Transverse colon (tissue), 4 donors: ENCODE measurements at places on chromosomes 1 and 21. TPM values are rescaled to one million over a fixed set of nuclear protein-coding genes. Genes with fewer than 3 reads are reported as not detected.

- DNase-seq, result no peak
Observed at GRCh38 chr1:155247667-155248553, 7.4 kb downstream of the ENTREP3 start.

- no peak for DNase-seq
Observed at GRCh38 chr1:181028196-181028595, 5.5 kb upstream of the STX6 start.

- no peak for DNase-seq
Observed at GRCh38 chr1:212689196-212689725, 10.4 kb downstream of the BATF3 start.

- no peak for DNase-seq
Observed at GRCh38 chr1:201180141-201180540, 10.5 kb upstream of the IGFN1 start.

GRCh38 chr1:92804721-92805201 is 19.9 kb upstream of the EVI5 start:
- DNase-seq, result peak; percentile 79

DNA sequence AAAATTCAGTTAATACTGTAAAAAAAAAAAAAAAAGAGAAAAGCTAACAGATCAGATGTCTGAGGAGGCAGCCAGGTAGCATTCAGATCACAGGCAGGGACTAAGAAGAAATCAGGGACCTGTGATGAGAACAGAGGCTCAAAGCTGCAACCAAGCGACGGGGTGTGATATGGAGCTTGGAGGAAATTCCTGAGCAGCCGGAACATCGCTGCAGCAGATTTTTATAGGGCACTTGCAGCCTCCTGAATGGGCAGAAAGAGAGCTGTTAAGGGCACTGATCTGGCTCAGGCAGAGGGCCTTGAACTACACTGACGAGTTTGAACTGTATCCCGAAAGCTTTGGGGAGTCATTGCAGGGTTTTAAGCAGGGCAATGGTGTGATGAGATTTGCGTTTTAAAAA is 315.4 kb downstream of the ADGRL2 start:
- no peak for DNase-seq

DNA sequence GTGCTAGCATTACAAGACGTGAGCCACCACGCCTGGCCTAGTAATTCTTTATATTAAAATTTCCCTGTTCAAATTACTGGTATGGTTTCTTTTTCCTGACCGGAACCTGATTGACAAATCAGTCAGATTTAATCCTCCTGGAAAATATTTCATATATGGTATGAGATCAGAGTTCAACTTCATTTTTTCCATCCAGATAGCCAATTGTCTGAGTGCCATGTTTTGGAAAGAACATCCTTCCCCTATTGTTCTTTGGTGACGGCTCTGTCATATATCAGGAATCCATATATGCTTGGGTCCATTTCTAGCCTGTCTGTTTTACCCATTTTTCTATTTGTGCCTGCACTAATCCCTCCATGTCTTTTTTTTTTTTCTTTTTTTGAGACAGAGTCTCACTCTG is 39.1 kb upstream of the KLF17 start:
- no peak for DNase-seq

- no peak for DNase-seq
Observed at GRCh38 chr1:220321758-220322157, 49.5 kb upstream of the RAB3GAP2 start.

DNA sequence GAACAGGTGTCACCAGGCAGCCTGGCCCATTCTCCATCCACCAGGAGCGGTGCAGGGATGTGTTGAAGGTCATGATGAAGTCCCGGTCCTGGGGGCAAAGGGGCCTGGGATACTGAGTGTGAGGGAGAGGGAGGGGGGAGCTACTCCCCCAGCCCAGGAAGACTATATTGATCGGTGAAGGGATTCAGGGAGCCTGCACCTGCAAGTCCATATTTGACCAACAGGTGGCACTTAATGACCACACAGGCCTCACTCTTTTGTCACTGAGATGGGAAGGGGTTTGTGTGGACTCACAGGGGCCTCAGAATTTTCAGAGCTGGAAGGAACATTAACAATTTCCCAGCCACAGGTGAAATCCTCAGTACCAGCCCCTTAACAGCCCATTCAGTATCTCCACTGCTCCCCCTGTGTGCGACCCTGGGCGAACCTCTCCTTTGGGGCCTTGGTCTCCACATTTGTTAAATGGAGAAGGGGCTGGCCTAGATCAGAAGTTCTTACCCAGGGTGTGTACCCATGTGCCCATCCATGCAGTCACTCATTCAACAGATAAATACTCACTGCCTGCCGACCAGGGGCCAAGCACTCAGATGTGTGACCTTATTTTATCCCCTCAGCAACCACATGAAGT is 55.6 kb downstream of the NKAIN1 start:
- DNase-seq, result peak; percentile 30

DNA sequence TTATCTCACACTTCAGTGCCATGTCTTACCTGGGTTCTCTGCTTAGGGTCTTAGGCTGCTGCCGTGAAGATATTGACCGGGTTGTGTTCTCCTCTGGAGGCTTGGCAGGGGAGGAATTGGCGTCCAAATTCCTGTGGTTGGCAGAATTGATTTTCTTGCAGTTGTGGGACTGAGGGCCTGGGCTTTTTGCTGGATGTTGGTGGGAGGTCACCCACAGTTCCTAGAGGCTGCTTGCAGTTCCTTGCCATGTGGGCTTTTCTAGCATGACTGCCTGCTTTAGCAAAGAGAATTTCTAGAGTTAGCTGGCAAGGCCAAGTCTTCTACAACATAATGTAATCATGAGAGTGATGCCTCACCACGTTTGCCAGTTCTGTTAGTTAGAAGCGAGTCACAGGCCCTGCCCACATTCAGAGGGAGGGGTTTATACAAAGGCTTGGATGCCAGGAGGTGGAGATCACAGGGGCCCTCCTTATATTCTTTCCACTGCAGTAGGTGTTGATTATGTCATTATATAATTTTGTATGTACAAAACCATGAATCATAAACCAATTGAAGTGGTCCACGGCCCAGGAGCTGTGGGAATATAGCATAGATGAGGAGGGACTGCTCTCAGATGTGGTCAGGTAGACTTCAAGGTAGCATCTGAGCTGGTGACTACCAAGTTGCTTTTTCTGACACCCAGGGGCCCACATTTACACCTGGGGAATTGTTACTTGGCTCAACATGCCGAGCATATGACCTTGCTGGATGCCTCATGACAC is 6.6 kb downstream of the UBL4B start:
- no peak for DNase-seq

- no peak for DNase-seq
Observed at GRCh38 chr1:39915499-39916129, 13.9 kb upstream of the MYCL start.

DNA sequence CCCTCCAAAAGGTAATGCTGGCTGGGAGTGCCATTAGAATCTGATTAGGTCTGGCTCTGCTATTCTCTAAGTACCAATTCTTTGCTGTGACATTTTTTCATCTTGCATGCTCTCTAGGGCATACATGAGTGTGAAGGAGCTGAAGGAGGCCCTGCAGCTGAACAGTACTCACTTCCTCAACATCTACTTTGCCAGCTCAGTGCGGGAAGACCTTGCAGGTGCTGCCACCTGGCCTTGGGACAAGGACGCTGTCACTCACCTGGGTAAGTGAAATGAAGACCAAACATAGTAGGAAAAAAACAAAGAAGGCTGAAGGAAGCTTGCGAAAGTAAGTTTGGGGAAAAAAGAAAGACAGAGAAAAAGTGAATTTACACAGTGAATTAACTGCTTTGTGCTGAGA is 207.9 kb downstream of the PAPPA2 start:
- DNase-seq, result no peak

DNA sequence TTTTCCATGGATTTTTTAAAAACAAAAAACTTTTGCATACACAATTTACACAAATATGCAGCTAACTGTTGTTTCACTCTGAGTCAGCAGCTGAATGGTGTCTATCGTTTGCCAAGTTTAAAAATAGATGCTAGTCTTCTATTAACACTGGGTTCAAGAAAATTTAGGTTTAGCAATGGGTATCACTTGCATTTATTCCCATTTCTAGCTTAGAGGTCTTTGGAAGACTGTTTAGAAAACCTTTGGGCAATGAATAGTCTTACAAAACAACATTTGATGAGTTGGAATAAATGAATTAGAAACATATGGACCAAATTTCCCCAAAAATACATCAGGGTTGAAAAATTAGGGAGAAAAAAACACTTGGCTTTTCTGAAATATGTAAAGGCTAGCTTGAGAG is 165.8 kb downstream of the LYPLAL1 start:
- DNase-seq, result no peak

- DNase-seq, result no peak
Observed at GRCh38 chr1:236137285-236137852, 5.0 kb upstream of the GPR137B start.

GRCh38 chr1:7561331-7561921 is 209.7 kb upstream of the VAMP3 start:
- no peak for DNase-seq

GRCh38 chr1:215539803-215540570 is 27.1 kb upstream of the KCTD3 start:
- peak; percentile 18 for DNase-seq

DNA sequence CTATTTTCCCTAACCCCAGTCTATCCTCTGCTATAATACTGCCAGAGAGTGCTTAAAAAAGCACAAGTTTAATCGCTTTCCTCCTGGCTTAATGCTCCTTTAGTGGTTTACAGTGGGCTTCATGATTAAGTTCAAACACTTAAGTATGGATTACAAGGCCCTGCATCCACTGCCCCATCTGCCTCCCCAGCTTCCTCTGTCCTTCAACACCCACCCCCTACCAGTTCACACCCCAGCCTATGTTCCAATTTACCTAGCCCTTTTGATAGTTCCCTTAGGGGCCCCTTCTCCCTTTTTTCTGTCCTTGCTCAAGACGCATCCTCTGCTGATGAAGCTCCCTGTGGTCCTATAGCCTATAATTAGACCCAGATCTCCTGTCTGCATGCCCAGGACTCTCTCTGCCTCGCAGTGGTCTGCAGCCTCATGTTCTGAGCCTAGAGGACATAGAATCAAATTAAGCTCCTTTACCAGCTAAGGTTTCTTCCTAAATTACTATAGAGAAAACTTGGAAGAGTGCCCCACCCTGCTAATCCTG is 212.5 kb downstream of the FGGY start:
- no peak for DNase-seq

GRCh38 chr21:25967181-25967900 is 203.2 kb downstream of the APP start:
- DNase-seq, result no peak

DNA sequence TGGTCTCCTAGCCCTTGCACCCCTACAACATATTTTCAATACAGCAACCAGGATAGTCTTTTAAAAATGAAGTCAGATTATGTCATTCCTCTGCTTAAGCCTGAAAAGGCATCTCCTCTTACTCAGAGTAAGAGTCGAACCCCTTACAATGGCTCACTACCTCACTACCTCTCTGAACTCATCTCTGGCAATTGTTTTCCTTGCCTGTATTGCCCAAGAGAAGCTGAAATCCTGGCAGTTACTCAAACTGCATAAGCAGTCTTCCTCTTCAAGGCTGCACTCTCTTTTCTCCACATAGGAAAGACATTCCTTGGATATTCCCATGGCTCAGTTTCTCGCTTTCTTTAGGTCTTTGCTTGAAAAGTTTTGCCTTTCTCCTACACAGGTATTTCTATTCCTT is 22.7 kb downstream of the CLDN8 start:
- DNase-seq, result no peak

DNA sequence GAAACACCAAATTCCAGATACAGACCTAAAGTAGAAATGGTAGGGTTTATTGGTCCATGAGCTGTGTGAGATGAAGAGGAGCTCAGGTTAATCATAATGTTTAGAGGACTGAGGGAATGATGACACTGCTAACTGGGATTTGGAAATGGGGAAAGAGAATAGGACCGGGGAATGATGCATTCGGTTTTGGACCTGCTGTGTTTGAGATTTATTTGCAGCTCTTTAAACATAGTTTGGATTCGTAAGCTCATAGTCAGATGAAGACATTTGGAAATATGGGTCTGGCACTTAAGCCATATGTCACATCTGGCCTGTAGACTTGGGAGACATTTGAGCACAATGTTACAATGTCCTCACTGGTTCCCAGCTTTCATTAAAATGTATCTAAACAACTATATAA is 127.9 kb upstream of the DUSP10 start:
- no peak for DNase-seq

- DNase-seq, result no peak
Observed at GRCh38 chr1:7295946-7296345, 475.1 kb upstream of the VAMP3 start.

DNA sequence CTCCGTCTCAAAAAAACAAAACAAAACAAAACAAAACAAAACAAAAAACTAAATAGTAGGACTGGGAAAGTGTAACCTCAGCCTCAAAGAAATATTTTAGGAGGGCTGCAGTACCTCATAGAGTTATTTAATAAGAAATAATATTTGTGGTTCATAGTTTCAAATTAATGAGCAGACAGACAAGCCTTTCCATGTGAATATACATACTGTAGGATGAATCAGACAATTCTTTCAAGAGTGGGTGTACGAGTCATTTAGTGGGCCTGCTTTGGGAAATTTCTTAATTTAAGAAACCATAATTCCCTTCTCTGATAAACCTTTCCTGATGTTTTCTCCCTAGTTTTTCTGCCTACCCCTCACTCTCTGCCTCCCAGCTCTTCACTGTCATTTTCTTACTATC is 52.5 kb downstream of the CDC14A start:
- DNase-seq, result no peak

GRCh38 chr1:30321996-30322858 is 401.2 kb downstream of the MATN1 start:
- DNase-seq, result no peak

- peak; percentile 86 for DNase-seq
Observed at GRCh38 chr1:32400876-32401631, 6.8 kb upstream of the BSDC1 start.

Gene DTL
- not detected for total RNA-seq

Gene SMPDL3B
- total RNA-seq, result 56.9 TPM

Gene BSND
- total RNA-seq, result not detected

Gene OR14C36
- total RNA-seq, result not detected

Gene RGS7
- total RNA-seq, result 2.0 TPM

Gene SPTA1
- total RNA-seq, result under 0.01 TPM

Gene GUCA2A
- total RNA-seq, result 977 TPM

Gene KRTAP26-1
- not detected for total RNA-seq

Gene GUCA2B
- total RNA-seq, result not detected

Gene C1QC
- total RNA-seq, result 21.7 TPM

Gene UBE4B
- 59.1 TPM for total RNA-seq

Gene LCE2A
- total RNA-seq, result not detected

Gene IL12RB2
- total RNA-seq, result 1.2 TPM

Gene EPB41
- 117 TPM for total RNA-seq

Gene PCP4L1
- total RNA-seq, result not detected

Gene PLK3
- 13.1 TPM for total RNA-seq
